ENCODE measurements at places on chromosomes 11 and 22.

DNA sequence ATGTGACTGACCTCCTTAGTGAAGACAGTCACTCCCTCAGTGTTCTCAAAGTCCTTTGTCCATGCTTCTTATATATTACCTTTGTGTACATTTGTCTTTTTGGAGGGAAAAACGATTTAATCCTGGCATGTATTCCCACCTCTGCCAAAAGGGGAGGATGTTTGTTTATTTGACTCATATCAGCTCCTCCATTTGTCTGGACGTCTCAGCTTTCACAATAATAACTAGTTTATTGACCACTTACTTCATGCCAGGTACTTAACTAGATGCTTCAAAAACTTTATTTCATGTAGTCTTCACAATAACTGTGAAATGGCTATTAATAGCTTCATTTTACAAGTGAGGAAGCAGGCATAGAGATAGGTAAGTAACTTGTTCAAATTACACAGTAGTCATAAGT is 5.3 kb downstream of the TBCEL start:
- no peak for DNase-seq

- no peak for DNase-seq
Observed at GRCh38 chr22:45632791-45633515, 38.7 kb upstream of the ATXN10 start.

DNA sequence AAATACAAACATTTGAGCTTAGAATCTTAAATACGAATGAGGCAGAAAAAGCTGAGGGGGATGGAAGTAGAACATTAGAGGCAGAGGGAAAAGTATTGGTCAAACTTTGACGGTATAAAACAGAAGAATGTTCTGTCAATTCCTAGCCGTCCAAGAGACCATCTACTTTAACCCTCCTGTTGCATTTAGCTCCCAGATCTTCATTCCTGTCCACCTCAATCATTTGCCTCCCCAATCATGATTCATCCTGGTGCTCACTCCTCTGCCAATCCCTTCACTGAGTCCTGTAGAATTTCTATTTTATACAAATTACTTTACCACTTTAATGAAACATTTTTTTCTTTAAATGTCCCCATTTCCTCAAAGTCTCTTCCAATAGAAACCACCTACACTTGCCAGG is 28.2 kb downstream of the C2CD3 start:
- no peak for DNase-seq

DNA sequence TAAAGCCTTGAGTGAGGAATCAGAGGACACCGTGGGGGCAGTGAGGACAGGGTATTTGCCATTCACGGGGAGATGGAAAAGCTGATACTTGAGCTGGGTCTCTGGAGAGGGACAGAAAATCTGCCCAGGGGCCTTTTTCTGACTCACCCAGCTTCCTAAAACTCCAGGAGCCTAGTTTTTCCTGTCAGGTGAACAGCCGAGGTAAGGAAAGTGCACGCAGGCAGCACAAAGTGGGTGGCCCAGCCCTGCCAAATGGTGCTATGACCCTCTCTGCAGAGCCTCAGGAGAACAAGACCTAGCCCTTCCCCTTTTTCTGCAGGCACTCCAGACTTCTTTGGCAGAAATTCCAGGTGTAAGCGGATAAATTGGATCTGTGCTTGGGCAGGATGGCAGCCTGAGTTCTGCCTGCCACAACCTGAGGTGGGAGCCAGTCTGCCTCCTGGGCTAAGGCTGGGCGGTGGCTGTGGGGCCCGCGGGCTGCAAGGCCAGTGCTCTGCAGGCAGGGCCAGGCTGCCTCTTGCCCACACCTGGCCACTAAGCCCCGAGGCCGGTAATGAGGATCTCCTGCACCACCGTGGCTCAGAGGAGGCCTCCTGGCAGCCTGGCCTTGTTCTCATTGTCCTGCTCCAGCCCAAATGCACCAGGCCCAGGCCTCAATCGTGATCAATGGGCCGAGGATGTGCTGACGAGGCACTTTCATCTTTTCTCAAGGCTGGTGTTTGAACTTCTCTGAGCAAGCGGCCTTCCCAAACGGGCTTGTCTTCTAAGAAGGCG is 72.9 kb upstream of the LMO1 start:
- DNase-seq = no peak

DNA sequence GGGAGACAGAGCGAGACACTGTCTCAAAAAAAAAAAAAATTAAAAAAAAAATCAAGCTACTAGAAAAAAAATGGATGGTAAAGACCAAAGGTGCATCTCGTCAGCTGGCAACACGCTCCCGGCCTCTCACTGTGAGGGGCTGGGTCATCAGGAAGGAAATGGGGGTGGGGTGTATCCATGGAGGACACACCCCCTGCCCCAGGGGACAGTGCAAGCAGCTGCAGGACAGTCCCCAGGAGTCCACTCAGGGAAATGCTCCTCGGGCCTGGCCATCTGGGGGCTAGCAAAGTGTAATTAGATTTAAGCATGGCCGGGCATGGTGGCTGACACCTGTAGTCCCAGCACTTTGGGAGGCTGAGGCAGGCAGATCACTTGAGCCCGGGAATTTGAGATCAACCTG is 23.1 kb downstream of the TTLL1 start:
- no peak for DNase-seq

DNA sequence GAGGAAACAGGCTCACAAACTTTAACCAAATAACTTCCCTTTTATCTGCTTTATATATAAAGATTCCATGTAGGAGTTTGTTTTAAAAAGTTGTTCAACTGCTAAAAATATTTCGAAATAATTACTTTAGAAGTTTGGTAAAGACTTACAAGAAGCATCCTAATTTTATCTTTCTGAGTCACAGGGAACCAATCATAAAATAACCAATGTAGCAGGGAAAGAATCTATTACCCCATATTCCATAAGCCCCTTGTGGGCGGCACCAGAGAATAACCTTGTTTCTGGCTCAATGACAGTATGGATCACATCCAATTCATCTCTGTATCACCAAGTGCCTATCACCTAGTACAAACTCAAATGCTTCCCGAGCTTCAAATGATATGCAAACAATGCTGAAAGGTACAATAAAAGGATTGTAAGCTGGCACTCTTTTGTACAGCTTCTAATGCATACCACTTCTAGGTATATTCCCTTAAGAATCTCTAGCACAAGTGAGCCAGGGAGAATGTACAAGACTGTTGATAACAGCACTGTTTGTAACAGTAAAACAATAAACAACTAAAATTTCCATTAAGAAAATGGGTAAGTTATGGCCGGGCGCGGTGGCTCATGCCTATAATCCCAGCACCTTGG is 158.4 kb downstream of the ATG16L2 start:
- no peak for DNase-seq

GRCh38 chr11:63939397-63939891 is 642 bp downstream of the NAA40 start:
- DNase-seq = no peak

GRCh38 chr11:65159012-65159411 is 11.0 kb upstream of the SPDYC start:
- no peak for DNase-seq
